ENCODE measurements at places on chromosomes 11 and 22. TPM values are rescaled to one million over a fixed set of nuclear protein-coding genes. Genes with fewer than 3 reads are reported as not detected.

- DNase-seq, result no peak
Measured at GRCh38 chr11:40328890-40329614, 1130.4 kb downstream of the LRRC4C start.

DNA sequence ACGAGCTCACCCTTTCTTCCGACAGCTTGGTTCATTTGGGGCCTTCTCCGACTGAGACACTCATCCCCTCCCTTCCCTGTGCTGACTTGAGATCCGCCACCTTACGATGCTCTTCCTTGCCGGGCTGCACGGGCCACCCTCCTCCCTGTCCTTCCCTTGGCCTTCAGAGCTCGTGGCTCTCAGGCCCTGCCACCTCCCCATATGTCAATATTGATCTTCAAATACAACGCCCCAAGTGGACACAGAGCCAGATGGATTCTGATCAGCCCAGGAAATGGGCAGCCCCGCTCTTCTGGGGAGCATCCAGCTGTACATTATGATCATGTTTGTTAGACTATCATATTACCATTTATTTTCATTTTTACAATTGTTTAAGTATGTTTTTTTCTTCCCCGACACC lies 812.8 kb downstream of the TBC1D22A start:
- DNase-seq, result no peak

DNA sequence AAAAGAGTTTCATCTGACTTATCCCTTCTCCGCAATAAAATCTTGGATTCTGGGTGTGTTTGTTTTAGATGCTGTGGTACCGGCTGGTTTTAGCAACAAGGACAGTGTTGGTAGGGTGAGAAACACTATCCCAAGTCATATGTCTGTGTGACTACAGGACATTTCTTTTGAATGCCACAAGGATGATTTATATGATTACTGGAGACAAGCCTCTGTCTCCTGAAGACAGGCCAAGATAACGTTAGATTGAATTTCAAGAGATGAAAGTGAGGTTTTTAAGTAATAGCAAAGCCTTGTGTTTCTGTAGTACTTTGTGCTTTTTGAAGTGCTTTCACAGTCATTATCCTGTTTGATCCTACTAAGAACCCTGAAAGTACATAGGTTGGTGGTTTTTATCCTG lies 101.6 kb downstream of the COMMD9 start:
- DNase-seq, result no peak

DNA sequence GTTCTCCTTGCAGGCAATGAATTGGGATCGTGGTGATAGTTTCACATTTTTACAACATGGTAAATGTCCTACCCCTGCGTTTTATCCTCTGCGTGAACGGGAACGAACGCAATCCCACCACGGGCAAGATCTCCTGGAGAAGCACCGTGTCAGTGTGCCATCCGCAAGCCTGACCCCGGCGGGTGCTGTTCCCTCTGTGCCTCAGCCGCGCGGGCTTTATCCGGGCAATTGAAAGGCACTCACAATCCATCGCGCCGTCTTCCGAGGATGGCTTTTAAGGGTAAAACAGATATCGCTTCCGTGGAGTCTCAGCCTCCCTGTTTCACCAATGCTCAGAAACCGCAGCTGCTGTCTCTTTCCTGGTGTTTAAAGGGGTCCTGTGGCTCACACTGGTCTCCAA lies 1387.5 kb downstream of the BRD1 start:
- DNase-seq, result no peak

Gene PARVA
- 115 TPM for polyA plus RNA-seq

Gene UQCC3
- polyA plus RNA-seq, result 6.8 TPM

Gene MPPED2
- polyA plus RNA-seq, result 21.8 TPM

Gene UNC93B1
- 8.4 TPM for polyA plus RNA-seq
